Mesothelial cell of epicardium (in vitro differentiated cells): ENCODE measurements at places on chromosomes 5 and 9. TPM values are rescaled to one million over a fixed set of nuclear protein-coding genes. Genes with fewer than 3 reads are reported as not detected.

The LNPEP gene
- total RNA-seq: 35.4 to 37.3 TPM (median 35.6 TPM) in 3 replicates

- DNase-seq: no peak
These were observed 59.9 kb downstream of the SUB1 start for GRCh38 chr5:32645246-32645645.

DNA sequence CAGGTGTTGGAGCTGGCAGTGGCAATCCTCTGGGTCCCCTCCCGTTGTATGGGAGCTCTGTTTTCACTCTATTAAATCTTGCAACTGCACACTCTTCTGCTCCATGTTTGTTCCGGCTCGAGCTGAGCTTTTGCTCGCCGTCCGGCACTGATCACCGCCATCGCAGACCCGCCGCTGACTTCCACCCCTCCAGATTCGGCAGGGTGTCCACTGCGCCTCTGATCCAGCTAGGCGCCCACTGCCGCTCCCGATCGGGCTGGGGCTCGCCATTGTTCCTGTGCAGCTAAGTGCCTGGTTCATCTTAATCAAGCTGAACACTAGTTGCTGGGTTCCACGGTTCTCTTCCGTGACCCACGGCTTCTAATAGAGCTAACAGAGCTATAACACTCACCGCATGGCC is 23.2 kb downstream of the ANKH start:
- no peak for DNase-seq

GRCh38 chr5:115432691-115433090 is 111.9 kb downstream of the FEM1C start:
- no peak for DNase-seq

- no peak for DNase-seq
These were observed 358.0 kb upstream of the PCSK5 start for GRCh38 chr9:75532233-75533050.

- DNase-seq: no peak
These were observed 21.5 kb upstream of the JADE2 start for GRCh38 chr5:134503937-134504437.

The BAAT gene
- 0.07 TPM in 2 of 3 replicates, not detected in the other for total RNA-seq

The PCDHB13 gene
- total RNA-seq: 7.8 to 8.0 TPM (median 8.0 TPM) in 3 replicates

GRCh38 chr9:91420501-91421127 is 3.0 kb downstream of the NFIL3 start:
- no peak for DNase-seq

DNA sequence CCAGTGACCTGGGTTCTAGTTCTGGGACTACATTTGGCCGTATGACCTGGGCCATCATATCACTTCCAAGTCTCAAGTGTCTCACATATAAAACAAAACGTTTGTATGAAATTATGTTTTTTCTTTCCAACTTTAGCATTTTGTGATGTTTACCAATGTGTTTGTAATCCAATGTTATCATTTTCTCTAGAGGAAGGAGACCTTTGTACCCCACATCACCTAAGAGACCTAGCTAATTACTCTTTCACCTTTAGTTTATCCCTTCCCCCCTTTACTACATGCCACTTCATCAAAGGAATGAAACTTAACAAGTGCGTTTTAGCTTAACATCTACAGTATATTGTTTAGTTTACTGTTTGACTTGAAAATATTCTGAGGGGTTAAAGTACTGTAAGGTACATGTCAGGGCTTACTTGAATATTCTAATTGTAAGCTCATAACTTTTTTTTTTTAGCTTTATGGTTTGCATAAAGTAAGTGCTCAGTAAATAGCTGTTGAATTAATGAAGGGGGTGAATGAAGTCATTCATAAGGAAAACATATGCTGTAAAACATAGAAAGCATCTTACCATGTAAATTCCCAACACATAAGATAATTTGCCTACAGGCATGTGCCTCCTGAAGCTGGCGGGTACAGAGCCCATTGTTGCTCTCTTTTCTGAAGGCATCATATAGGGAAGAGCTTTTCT is 2.9 kb downstream of the PIP5K1B start:
- no peak for DNase-seq

GRCh38 chr9:16143310-16143709 is 590.5 kb downstream of the CCDC171 start:
- DNase-seq: no peak

The FOXD1 gene
- 0.09 TPM in 1 of 3 replicates, not detected in the others for total RNA-seq

DNA sequence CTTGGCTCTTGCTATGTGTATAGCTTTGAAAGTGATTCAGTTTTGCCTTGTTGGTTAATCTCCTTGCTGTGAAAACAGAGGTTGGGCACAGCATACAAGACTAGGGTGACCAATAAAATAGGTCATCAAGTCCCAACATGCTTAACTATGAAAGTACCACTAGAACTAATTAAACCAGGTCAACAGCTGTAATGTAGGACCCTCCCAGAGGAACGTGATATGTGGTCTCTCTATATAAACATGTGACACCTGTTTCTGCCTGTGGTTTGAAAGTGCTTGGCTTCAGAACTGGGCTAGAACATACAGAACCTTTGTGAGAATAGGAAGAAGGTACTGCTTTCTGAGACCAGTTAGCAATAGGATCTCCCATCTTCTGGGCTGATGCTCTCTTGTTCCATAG is 297.1 kb downstream of the FBXL7 start:
- no peak for DNase-seq

The SHOC1 gene
- total RNA-seq: not detected in 3 replicates

- no peak for DNase-seq
These were observed 74.9 kb downstream of the UNC13B start for GRCh38 chr9:35236692-35237091.

DNA sequence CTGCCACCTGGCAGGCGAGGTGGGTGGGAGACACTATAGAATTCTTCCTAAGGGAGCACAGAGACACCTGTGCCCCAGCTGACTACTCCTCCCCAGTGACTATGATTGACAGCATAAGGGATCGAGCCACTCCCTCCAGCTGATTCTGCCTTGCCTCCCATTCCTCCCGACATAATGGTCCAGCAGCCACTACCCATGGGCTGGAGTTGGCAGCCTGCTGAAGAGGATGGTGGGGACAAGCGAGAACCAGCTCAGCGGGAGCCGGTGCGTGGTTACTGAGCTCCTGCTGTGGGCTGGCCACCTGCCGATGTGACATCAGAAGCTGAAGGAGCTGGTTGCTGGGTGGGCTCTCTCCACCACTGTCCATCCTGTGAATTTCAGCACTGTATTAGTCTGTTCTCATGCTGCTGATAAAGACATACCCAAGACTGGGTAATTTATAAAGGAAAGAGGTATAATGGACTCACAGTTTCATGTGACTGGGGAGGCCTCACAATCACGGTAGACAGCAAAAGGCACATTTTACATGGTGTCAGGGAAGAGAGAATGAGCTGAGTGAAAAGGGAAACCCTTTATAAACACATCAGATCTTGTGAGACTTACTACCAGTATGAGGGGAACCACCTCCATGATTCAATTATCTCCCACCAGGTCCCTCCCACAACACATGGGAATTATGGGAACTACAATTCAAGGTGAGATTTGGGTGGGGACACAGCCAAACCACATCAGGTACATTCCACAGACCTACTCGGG is 12.1 kb upstream of the NCS1 start:
- DNase-seq: no peak

DNA sequence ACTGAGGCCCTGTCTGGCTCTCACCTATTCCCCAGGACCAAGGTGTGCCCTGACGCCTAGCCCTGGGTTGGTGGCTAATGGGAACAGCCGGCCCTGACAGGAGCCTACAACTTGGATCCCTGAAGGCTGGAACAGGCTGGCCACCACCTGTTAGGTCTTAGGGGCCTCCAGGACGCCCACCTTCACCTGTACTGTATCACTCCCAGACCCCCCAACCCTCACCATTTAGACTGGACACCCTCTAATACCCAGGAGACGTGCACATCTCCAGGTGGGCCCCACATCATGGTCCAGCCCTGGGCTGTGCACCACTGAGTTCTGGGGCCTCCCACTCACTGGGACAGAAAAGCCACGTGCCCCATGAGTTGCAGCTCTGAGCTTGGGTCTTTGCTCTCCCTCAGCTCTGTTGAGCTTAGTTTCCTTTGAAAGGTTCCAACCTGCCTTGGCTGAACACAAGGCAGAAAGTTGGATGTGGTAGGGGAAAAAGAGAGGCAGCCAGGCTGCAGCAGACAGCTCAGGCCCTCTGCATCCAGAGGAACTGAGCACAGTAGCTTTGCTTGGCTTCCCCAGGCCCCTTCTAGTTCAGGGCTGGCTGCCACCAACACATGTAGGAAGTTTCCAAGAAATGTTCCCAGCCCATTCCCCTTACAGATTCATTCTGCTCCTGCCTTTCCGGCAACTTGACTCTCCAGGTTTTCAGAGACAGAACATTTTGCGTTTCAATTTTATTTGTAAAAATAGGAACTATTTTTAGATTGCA is 116.8 kb upstream of the TBC1D2 start:
- DNase-seq: no peak

- DNase-seq: no peak
These were observed 114.4 kb upstream of the LIFR start for GRCh38 chr5:38670878-38671277.

The SLCO4C1 gene
- total RNA-seq: 1.1 to 1.3 TPM (median 1.2 TPM) in 3 replicates

DNA sequence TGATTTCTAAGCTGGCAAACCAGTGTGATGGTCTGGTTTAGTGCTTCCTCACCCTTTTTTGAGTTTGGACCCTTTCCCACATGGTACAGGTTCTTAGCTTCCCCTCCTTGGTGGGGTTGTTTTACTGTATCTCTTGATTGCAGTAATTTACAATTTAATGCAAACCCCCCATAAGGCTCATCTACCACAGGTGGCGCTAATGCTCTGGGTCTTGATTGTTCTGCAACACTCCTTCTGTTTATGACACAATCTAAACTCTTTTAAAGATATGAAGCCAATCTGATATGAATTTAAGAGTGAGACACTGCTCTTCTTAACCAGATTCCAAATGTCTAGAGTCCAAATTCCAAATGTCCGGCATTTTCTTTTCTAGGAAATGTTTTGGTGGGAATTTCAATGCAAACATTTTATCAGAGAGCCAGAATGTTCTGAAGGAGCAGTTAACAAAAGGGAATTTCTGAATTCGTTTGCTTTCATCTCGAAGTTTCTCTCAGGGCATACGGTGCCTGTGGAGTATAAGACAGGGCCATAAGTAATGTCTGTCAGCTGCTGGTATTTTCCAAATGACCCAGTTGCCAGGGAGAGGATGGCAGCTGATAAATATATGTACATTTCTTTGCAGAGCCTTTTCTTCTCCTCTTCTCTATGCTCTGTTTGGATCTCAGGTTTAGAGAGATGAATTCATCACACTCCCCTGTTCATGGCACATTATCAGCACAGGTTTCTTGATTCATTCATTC is 246.8 kb downstream of the ARHGAP26 start:
- no peak for DNase-seq
